ENCODE measurements at places on chromosomes 6 and 20.
A peak's percentile ranks its signal among the peaks of the same experiment; 100 is the strongest.

DNA sequence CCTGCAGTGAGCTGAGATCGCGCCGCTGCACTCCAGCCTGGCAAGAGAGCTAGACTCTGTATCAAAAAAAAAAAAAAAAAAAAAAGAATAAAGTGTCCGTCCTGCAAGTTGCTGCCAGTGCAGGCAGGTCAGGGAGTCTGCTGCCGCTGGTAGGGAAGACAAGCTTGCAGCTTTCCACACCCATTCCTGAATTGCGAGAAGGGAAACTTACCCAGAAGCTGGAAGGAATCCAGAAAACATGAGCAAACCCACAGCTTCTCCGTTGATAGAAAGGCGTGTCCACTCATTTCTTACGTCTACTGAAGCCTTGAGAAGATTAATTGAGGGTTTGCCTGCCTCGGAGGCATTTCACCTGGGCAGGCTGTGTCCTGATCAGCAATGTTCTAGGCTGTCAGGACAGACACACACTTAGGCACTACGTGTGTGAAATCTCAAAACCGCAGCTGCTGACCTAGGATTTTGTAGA, 61.6 kb upstream of the DSP start:
- peak; percentile 45 for DNase-seq

DNA sequence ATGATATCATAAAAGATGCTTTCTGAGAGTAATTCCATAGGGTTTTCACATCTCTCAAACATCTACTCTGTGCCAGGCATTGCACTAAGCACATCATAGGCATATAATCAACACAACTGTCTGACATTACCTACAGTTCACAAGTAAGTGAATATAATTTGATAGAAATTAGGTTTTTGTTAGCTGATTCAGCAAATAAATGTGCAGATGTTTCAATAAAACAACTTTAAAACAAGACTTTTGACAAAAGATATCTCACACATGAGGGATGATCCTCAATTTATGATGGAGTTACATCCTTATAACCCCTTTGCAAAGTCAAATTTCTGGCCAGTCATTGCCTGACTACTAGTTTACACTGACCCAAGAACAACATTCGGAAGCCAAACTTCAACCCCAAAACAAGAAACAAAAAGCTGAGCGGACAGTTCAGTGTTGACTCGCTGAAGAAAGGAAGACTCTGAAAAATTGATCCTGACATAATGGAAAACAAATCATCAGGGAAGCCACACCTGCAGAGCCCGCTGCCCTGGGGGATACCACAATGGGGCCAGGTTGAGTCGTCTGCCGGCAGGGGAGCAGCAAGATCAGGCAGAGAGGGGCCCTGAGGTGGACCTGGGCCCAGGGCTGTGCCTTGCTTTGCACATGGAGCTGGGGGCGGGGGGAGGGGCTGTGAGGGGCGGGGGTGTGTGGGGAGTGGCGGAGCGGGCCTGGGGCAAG, 739.2 kb upstream of the GJE1 start:
- DNase-seq: no peak

DNA sequence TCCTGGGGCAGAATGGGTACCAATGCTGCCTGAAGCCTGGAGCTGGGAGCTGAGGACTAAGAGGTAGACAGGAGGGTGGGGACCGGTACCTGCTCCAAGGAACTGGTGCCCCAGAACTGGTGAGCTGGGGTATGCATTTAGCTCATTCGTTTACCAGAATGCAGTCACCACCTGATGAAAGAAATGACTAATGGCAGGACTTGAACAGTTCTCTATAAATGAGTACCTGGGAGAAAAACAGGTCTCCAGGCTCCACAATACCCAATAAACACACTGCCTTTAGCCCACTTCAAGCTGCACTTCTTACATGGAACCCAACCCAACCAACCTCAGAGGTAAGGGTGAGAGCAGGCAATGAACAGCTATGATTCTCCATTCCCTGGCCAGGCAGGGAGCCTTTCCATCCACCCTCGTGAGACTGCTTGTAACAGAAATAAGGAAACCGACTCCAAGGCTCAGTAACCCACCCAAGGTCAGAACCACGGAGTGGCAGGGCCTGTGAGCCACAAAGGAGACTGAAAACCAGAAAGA, 15.4 kb downstream of the FKBP1A start:
- no peak for DNase-seq

GRCh38 chr6:8558953-8559352, 123.6 kb upstream of the SLC35B3 start:
- DNase-seq: no peak

DNA sequence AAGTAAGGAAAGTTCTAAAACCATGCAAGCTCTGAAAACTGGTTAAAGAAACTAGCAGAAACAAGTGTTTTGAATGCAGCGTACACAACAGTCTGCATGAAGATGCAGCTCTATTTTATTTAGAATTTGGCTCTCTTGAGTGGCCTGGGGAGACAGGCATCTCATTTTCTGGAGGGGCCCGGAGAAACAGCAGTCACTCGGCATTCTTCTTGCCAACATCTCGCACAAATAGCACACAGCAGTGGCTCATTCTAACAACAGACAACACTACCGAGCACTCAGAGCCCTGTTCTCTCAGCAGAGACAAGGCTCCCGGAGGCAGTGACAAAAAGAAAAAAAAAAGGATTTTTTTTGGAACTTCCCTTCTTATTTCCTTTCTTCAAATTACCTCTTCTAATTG, 108.5 kb upstream of the STMND1 start:
- no peak for DNase-seq

DNA sequence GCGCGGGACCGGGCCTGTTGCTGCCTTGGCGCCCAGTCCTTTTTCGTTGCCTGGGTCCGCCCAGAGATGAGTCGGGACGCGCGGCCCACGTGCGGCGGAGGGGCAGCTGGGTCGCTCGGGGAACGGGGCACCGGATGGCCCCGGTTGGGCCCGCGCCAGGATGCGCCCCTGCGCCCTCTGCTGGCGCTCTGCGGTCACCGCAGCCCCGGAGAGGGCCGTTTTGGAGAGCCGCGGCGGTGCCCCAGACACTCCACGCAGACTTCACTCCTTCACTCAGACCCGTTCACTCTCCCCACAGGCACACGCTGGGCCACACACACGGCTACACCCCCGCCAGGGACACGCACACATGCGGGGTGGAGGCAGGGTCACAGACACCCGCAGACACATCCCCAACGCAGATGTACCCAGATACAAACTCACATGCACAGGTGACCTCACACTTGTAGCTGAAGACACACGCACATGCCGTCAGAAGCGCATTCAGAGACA, 38.8 kb downstream of the SRC start:
- peak; percentile 62 for DNase-seq

GRCh38 chr6:104837158-104837557, 22.6 kb downstream of the HACE1 start:
- no peak for DNase-seq

DNA sequence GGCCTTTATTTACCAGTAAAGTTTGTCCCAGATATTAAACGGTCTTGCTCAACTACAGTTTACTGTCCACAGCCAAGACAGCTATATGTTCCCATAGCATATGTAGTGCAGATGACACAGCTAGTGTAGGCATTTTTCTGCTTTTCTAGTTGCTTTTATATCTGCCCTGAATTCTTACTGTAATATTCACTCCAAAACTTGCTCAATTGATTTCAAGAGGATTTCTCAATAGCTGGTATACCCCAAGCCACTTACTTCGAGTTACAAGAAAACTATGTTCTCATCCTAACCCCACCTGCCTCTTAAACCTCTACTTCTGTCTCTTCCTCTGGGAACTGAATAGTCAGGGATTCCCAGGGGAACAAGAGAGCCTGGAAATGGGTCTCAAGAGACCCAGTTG, 18.9 kb upstream of the ROS1 start:
- peak; percentile 89 for DNase-seq

DNA sequence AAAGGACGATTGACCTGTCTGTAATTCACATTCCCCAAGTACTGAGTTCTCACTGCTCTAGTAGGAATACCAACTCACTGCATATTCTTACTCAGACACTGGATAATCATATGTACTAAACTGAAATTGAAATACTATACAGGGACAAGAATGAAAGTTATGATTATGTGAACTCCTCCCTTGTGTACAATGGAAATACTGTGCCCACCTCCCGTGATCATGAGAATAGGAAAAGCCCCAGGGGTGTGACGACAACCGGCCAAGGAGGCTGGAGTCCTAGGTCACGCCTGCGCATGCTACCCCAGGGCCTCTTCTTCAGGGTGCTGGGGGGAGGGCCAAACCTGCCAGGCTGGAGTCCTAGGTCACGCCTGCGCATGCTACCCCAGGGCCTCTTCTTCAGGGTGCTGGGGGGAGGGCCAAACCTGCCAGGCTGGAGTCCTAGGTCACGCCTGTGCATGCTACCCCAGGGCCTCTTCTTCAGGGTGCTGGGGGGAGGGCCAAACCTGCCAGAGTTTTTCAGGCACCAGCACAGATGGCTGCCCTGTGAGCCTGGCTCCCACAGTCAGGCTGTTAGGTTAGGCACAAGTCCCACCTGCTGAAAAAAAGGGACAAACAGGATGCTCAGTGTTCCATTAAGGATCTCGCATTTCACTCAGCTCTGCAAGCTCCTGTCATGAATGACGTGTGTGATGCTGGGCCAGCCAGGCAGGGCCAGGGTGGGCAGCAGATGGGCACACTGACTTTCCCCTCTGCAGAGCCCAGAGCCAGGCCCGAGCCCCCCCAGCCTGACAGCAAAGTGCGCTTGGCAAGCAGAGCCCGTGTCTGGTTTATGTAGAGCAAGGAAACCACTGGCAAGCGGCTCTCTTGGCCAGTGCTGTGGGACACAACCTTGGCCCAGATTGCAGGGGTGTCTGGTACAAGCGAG, 107.7 kb downstream of the FOXF2 start:
- no peak for DNase-seq

DNA sequence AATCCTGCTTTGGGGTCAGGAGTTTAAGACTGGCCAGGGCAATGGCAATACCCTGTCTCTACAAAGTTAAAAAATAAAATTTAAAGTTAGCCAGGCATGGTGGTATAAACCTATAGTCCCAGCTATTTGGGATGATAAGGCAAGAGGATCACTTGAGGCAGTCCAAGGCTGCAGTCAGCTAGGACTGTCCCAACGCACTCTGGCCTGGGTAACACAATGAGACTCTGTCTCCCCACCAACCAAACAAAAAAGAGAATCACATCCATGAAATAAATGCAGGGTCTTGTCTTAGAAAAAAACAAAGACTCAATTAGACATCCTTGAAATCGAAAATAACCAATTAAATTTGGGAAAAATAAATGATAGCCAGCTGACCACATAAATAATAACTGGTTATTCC, 88.9 kb downstream of the PHIP start:
- DNase-seq: no peak
